ENCODE measurements at places on chromosomes 3 and 15. TPM values are rescaled to one million over a fixed set of nuclear protein-coding genes. Genes with fewer than 3 reads are reported as not detected.

Gene IL12A
- total RNA-seq, result 6.6 TPM

Gene DUOX1
- 98.7 TPM for total RNA-seq

Gene PAQR5
- total RNA-seq, result 9.1 TPM

Gene ADAMTS9
- 118 TPM for total RNA-seq

Gene HIGD2B
- not detected for total RNA-seq

Gene ADAMTSL3
- 4.2 TPM for total RNA-seq

Gene RBP2
- total RNA-seq, result not detected

Gene DLEC1
- 0.25 TPM for total RNA-seq

Gene PLA2G4E
- 8.8 TPM for total RNA-seq

Gene CD96
- 13.5 TPM for total RNA-seq

Gene RNU6-1
- not detected for total RNA-seq

Gene UBR1
- 21.9 TPM for total RNA-seq

Gene SEMA5B
- total RNA-seq, result 0.25 TPM

Gene GOLGA8T
- 1.5 TPM for total RNA-seq

Gene AADACL2
- 0.49 TPM for total RNA-seq

Gene SAMD7
- not detected for total RNA-seq

Gene NUP210
- total RNA-seq, result 10.1 TPM

Gene CLDN18
- total RNA-seq, result not detected

Gene CPN2
- total RNA-seq, result not detected

Gene MUC20
- 23.8 TPM for total RNA-seq

Gene SEMA6D
- total RNA-seq, result 34.9 TPM

Gene SEMA3B
- total RNA-seq, result 32.9 TPM

Gene GXYLT2
- 10.1 TPM for total RNA-seq

Gene KCNMB2
- total RNA-seq, result 1.5 TPM

Gene ADAMTS7
- 2.5 TPM for total RNA-seq

Gene TNNC1
- total RNA-seq, result 1.7 TPM

Gene LRRC58
- 25.0 TPM for total RNA-seq

Gene CCR2
- 1.2 TPM for total RNA-seq

Gene NOX5
- 0.74 TPM for total RNA-seq

Gene MAP6D1
- not detected for total RNA-seq

Gene CGNL1
- total RNA-seq, result 38.3 TPM

Gene BFSP2
- not detected for total RNA-seq

Gene ENTPD3
- 3.9 TPM for total RNA-seq

Gene ESYT3
- 2.0 TPM for total RNA-seq

Gene BSN
- total RNA-seq, result 0.74 TPM

Gene PIGZ
- 9.8 TPM for total RNA-seq

Gene FAM81A
- total RNA-seq, result 0.49 TPM

Gene MAGEL2
- total RNA-seq, result 2.0 TPM

Gene NMNAT3
- total RNA-seq, result 17.4 TPM

Gene PRR20G
- total RNA-seq, result not detected

Gene PRSS50
- total RNA-seq, result not detected

Gene ADAM10
- total RNA-seq, result 48.1 TPM

Gene TLR9
- total RNA-seq, result not detected

Gene TGM4
- total RNA-seq, result not detected

Gene CIP2A
- total RNA-seq, result 6.9 TPM
